Mesenteric fat pad (tissue), 1 donor: ENCODE measurements at places on chromosomes 5 and 9.

DNA sequence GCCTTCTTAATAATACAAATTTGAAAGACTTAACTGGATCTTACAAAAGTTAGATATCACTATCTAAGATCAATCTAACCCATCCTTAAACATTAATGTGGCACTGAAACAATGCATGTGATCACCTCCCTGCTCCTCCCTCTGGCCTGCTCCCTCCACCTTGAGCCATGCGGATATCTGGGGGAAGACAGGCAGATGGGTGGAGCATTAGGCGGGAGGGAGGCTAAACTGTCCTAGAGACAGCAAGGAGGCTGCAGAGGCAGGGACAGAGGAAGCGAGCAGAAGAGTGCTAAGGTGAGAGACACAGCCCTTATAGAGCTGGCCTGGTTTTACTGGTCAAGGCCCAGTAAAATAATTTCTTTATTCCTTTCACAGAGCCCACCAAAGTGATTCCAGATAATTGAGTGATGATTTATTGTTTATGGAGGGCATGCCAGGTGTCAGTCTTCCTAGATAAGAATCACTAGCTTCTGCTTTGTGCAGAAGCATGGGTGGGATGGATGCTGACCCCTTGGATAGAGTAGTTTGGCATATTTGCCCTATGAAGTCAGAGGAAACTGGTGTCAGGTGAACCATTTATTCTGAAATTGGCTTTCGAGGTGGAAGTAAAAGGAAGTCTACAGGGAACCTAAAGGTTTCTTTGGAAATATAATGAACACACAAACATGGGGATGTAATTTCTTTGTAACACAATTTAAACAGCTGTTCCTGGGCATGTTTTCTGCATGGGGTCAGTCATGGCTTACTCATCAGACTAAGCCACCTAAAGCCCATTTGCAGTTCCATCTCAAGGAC is 188.3 kb downstream of the GNAQ start:
- no peak for DNase-seq

GRCh38 chr9:127707766-127708165 is 978 bp downstream of the CFAP157 start:
- DNase-seq = no peak

- DNase-seq = no peak
Observed at GRCh38 chr9:25241421-25241820, 436.8 kb downstream of the TUSC1 start.

DNA sequence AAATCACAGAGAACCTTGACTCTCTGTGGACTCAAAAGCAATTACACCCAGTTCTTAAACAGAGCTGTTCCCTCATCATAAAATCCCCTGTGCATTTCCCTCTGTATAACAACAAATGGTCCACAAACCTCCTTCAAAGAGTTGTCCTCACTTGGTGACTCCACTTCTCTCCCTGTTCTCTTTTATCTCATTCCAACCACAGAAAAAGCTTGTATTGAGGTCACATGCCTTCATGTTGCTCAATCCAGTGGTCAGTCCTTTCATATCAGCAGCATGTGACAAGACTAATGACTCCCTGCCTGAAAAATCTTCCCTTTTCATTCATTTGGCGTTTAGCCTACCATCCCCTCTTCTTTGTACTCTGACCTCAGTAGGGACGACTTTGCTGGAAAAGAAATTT is 158.0 kb downstream of the DEPDC1B start:
- DNase-seq = no peak

DNA sequence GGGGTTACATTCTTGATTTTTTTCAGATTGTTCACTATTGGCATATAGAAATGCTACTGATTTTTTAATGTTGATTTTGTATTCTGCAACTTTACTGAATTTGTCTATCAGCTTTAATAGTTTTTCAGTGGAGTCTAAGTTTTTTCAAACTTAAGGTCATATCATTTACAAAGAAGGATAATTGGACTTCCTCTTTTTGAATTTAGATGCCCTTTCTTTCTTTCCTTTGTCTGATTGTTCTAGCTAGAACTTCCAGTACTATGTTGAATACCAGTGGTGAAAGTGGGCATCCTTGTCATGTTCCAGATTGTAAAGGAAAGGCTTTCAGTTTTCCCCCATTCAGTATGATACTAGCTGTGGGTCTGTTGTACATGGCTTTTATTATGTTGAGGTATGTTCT is 49.3 kb downstream of the SREK1 start:
- no peak for DNase-seq

GRCh38 chr5:34717426-34718327 is 61.5 kb downstream of the RAI14 start:
- DNase-seq = no peak

GRCh38 chr9:3931996-3932906 is 367.6 kb downstream of the GLIS3 start:
- DNase-seq = no peak

DNA sequence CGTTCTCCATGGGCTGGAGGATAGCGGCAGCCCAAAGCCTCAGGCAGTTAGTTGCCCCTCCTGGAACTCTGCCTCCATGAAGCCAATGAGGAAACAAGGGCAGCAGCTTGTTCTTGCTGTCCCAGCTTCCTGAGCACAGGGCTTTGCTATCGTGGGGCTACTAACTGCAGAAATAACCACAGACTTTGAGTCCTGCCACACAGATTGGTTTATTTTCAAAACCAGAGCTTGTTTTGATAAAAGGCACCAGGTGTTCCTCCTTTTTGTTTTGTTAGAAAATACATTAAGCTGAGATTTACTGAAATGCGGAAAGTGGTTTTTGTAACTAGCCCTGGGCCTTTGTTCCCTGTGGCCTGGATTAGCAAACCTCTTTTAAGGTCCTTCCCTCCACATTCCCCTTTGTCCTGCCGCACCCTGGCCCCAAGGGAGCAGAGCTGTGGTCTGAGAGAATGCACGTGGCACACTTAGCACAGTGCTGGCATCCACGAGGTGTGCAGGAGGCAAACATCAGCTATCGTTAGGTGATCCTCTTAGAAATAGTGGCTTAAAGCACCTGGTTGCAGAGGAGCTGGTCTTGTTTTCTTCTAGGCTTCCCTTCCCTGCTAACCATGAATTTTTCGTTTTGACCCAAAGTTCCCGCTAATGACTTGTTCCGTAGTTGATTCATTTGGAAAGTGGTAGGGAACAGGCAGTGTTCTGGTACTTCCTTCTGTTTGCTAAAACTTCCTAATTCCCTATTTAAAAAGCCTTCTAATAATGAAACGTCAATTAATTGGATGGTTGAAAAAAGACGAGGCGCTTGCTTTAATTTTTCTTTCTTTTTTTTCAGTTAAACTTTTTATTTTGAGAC is 21.5 kb downstream of the MVB12B start:
- no peak for DNase-seq

GRCh38 chr5:21237461-21237860 is 1249.5 kb upstream of the CDH18 start:
- no peak for DNase-seq

DNA sequence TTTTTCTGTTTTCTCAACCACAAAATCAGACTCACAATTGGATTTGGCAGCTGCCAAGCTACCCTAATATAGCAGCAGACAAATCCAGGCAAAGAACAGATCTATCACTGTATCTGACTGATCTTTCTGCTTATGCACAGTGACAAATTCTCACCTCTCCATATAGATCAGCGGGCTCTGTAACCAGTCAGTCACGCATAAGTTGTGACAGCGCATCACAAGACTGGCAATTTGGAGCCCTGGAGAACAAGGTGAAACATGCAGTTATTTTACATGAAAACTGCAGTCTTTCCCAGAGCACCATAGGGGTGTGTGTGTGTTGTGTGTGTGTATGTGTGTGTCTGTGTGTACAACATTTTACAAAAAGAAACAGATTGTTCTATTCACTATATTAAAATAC is 37.7 kb downstream of the RORB start:
- DNase-seq = no peak

DNA sequence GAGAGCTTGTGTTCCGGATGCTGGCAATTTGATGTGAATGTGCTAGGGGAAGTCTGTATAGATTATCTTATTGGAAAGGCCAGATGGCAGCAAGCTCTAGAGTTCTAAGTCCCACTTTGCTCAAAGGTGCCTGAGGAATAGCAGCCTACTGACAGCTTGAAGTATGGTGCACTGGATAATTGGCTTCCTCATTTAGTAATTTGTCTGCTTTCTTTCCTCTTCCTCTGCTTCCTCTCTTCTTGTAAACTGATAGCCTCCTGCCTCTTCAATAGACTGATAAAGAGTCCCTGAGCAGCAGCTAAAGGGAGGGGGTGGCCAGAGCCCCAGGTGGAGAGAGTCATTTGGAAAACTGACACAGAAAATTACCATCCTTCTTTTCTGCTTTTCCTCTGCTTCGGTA is 177.3 kb downstream of the FGF1 start:
- no peak for DNase-seq

GRCh38 chr5:157020511-157021222 is 38.2 kb downstream of the HAVCR1 start:
- no peak for DNase-seq

GRCh38 chr5:89546657-89547056 is 663.7 kb upstream of the MEF2C start:
- no peak for DNase-seq

GRCh38 chr5:14413331-14413750 is 168.3 kb upstream of the OTULINL start:
- no peak for DNase-seq

DNA sequence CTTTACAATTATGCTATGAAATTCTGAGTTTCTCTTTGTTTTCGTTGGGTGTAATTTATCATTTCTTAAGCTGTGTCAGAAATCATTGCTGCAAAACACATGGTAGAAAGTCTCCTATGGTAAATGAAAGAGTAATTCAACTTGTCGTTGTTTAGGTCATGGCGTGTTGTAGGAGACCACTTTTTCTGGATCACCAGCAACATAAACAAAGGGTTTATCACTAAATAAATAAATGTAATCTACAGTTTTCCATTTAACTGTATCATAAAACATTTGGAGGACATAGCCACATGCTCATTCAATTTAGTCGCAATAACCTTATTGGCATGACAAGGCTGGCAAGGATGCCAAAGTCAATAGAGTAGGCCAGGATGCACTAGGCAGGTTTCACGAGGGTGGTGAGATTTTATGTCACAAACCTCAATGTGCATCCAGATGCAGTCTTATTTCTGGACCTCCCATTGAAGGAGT is 154.4 kb upstream of the ERCC6L2 start:
- no peak for DNase-seq

GRCh38 chr9:79858508-79858907 is 286.7 kb downstream of the TLE4 start:
- no peak for DNase-seq

GRCh38 chr5:80852331-80853245 is 107.6 kb upstream of the RASGRF2 start:
- no peak for DNase-seq

DNA sequence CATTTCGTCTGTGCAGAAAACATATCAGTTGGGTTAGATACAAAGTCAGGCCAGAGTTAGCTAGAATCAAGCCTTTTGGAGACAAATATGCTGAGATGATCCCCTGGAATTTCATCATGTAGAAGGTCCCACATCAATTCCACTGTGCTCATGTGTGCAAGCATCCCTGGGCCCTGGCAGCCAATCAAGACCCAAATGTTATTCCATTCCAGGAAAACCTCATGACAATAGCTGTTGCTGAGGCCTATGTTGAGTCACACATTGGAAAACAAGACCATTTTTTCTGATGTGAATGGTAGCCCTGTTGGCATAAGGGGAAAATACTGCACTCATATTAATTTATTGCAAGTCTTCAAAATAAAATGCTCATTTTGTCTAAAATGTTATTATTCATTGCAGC is 11.5 kb downstream of the SPOCK1 start:
- no peak for DNase-seq

DNA sequence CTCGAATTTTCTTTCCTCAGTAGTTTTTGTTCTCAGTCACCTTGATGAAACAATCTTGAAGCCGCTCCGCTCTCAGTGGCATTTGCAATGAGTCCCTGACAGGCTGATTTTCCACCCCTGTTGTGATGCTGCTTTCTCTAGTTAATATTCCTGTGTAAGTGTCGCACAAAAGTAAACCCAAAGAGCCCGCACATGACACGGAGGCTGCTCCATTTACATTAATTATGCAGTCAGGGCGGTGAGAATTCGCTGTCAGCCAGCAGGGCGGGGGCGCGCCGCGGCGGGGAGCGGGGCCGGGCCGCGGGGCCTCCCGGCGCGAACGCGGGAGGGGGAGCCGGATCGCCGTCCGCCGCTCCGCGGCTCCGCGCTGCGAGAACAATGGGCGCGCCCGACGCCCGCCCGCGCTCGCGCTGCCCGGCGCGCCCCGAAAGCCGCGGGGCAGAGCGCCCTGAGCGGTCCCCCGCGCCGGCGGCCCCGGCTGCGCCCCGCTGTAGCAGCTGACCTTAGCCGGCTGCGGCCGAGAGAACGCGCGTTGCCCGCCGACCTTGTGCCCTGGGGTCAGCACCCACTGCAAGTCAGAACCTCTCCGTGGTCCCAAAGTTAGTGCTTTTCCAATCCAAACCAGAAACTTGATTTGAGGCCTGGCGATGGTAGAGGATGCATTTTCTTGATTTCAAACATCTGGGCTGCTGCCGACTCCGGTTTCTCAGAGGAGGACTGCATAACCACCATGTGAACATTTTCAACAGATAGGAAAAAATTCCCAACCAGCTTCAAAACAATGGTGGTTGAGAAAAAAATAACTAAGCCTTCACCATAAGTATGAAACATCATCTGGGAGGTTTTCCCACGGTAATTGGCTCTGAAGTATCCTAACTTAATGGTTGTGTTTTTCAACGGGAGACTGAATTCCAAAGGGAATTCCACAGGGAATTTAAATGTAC is 142.6 kb downstream of the PBX3 start:
- no peak for DNase-seq

DNA sequence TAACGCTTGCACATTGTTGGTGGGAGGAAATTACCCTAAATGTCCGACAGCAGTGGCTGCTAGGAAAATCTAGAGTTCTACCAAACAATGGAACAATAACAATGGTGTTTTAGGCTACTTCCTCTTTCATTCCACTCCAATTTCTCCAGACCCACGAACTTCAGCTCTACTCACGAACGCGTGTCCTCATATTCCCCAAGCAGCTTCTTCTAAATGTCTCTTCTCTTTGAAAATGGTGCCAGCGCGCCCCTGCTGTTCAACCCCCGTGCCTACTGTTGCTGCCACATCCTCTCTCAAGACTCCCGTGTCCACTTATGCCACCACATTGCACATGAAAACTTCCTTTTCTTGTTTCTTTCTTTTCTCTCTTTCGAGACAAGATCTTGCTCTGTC is 25.6 kb downstream of the OR2V2 start:
- DNase-seq = no peak

DNA sequence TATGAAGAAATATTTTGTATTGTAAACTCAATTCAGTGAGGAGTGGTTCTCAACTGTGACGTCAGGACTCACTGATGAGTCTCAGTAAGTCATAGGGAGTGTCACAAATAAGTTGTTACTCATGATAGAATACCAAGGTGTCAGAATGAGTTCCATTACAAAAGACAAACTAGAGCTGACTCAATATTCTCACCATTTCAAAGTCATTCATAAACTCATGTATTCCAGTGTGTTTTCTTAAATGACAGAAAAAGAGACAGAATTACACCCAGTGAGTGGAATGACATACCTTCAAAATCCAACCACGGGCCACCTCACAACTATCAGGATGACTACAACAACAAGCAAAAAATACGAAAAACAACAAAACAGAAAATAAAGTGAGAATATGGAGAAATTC is 321.5 kb downstream of the ENC1 start:
- DNase-seq = no peak

GRCh38 chr9:134474055-134474370 is 147.8 kb downstream of the RXRA start:
- no peak for DNase-seq
